NCI-H510A treated with DMSO at 0.1 percent for 48 hours (cell line): ENCODE measurements at places on chromosomes 11 and 22.

DNA sequence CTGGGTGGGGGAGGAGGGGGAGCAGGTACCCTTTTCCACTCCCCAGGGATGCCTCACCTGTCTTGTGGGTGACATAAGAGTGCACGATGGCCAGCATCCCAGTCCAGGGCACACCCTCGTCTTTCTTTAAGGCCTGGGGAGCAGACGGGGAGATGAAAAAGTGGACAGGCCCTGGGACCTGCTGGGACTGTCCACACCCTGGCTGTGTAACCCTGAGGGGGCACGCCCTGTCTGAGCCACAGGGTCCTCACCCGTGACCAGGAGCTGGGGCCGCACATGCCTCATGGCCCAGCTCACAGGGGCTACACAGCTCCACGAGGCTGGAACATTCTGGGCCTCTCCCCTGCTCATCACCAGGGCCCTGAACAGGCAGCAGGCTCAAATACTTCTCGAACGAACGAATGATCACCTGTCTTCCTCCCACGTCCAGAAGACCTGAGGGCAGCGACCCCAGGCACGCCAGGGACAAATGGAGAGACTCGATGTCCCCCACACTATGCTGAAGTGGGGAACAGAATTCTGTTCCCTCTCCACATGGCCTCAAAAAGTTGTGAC is 123.9 kb downstream of the PHF21B start:
- no peak for DNase-seq

DNA sequence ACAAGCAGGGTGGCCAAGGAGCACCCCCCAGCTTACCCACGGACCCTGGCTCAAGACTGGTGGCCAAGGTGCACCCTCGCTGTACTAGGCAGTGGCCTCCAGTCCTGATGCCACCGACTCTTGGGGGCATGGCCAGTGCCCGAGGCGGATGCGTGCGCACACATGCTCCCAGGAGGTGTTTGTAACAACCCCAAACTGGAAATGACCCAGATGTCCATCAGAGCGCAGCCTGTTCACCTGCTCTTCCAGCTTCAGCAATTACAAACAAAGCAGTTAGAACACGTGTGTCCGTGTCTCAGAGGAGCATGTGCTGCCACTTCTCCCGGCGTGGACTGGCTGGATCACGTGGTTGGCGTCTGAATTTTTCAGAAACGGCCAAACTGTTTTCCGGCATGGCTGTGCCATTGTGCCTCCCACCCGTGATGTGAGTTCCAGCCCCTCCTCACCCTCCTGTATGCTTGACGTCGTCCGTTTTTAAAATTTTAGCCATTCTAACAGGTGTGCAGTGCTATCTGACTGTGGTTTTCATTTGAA is 7.1 kb upstream of the MUC6 start:
- no peak for DNase-seq

- DNase-seq, result no peak
These were observed 12.0 kb upstream of the RFPL2 start for GRCh38 chr22:32216911-32217310.

- no peak for DNase-seq
These were observed 8.1 kb downstream of the EHD1 start for GRCh38 chr11:64870176-64870892.

GRCh38 chr22:27541836-27542235 is 259.7 kb downstream of the MN1 start:
- no peak for DNase-seq
